C1 segment of cervical spinal cord (tissue), 14 donors: ENCODE measurements at places on chromosomes 4 and X.

GRCh38 chr4:90081432-90082144, 45.6 kb upstream of the CCSER1 start:
- no peak for DNase-seq

DNA sequence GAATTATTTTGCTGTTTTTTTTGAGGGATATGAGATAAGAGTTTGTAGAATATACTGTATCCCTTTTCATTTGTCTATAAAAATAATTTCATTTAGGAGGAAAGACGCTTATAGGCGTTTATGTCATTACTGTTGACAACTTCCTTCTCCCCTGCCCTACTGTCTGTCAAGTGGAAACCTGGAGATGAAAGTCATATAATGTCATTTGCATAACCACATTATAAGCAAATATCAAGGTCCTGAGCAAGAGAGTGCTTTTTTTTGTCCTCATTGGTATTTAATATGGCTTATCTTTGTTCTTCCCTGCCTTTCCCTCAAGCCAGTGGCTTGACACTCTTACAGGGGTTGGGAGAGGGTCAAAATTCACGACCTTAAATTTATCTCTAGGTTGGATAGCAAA, 55.8 kb downstream of the LRP2BP start:
- DNase-seq = no peak

- no peak for DNase-seq
Measured at GRCh38 chr4:37666625-37667071, 19.5 kb downstream of the RELL1 start.

DNA sequence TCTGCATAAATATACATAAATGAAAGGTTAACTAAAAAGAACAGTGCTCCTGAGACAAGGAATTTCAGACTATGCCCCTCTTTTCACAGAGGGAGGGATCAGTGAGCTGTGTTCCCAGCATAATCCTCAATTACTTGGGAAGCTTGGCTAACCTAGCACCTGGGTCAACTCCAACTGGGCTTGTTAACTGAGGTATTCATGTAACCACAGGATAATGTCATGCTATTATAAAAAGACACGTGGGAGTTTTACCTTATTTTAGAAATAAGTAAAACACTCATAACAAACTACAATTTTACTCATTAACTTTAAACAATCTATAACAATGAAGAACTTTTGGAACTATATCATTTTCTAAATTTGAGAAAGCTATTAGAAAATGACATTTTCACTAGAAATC, 48.6 kb downstream of the RPGR start:
- DNase-seq = no peak

DNA sequence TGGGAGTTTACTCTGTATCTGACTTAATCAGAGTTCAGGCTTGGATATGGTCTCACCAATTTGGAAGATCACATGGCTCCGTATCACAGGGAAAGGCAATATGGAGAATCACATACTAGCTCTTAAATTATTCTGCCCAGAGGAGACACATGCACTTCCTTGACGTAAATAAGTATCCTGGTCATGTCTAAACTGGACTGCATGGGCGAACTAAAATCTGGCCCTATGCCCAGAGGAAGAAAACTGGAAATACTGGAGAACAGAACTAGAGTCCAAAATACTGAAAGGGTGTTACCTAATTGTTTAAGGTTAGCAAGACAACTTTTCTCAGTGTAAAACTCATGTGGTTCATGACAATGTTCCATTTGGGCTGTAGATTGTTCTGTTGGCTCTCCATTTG, 832.3 kb downstream of the RAB28 start:
- DNase-seq = no peak
